Activated T-helper 1 cell treated with anti-CD3 and anti-CD28 coated beads, Interleukin-12 subunit alpha, Interleukin-12 subunit beta, Interleukin-2, Interleukin-4 antibody, amounts not matched to agents 30 ng/mL and 10 ng/mL and 1 ng/mL, durations not matched to agents 14 hours and 24 hours and 36 hours (primary cell): ENCODE measurements at places on chromosomes 11 and 22. TPM values are rescaled to one million over a fixed set of nuclear protein-coding genes. Genes with fewer than 3 reads are reported as not detected.

Gene ACRV1
- total RNA-seq: not detected in 2 replicates

DNA sequence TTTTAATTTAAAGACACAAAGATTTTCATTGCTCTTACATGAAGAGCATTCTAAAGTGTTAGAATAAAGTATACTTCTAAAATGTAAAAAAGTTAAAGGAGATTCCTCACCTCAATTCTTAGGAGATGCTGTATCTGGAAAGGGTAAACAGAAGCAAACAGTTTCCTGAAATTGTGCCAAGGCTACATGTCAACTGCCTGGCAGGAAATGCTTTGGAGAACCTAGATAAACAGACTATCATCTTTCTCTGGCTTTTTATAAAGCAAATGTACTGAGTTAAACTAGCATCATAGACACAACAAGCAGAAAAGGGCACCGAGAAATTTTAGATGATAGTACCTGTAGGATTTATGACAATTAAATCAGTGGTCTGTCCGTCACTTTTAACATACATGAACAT lies 24.7 kb upstream of the AKIP1 start:
- no peaks in the 10 kb centered on the region for H3K4me1 ChIP-seq
- H3K4me3 ChIP-seq: no peak overlapping the region
- H3K36me3 ChIP-seq: no peaks in the 10 kb centered on the region
- H3K27ac ChIP-seq: no peak overlapping the region

- DNase-seq: no peak
- H3K4me3 ChIP-seq: no peak overlapping the region
- H3K4me1 ChIP-seq: peaks cover 38% of the 10 kb centered on the region
These were observed 15.9 kb downstream of the PRSS23 start for GRCh38 chr11:86816251-86816726.

- no peak overlapping the region for H3K4me3 ChIP-seq
- no peaks in the 10 kb centered on the region for H3K4me1 ChIP-seq
- peaks cover 3% of the 10 kb centered on the region for H3K27me3 ChIP-seq
- H3K27ac ChIP-seq: no peak overlapping the region
- no peaks in the 10 kb centered on the region for H3K36me3 ChIP-seq
These were observed 3.3 kb downstream of the RTN4R start for GRCh38 chr22:20264614-20265452.

GRCh38 chr11:130765406-130765805 lies 150.9 kb downstream of the SNX19 start:
- H3K4me3 ChIP-seq: no peak overlapping the region
- no peak for DNase-seq
- peaks cover 2% of the 10 kb centered on the region for H3K27me3 ChIP-seq
- peaks cover 15% of the 10 kb centered on the region for H3K4me1 ChIP-seq
